ENCODE measurements at places on chromosomes 6 and 20.

DNA sequence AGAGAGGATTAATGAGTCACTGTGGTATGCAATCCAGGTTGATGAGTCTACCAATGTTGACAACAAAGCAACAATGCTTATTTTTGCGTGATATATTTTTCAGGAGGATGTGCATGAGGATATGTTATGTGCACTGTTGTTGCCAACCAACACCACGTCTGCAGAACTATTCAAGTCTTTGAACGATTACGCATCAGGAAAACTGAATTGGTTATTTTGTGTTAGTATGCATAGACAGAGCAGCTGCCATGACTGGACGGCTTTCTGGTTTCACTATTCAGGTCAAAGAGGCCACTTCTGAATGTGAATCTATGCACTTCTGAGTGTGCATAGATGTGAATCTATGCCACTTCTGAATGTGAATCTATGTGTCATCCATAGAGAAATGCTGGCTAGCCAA lies 134.0 kb upstream of the GRIK2 start:
- DNase-seq = no peak

DNA sequence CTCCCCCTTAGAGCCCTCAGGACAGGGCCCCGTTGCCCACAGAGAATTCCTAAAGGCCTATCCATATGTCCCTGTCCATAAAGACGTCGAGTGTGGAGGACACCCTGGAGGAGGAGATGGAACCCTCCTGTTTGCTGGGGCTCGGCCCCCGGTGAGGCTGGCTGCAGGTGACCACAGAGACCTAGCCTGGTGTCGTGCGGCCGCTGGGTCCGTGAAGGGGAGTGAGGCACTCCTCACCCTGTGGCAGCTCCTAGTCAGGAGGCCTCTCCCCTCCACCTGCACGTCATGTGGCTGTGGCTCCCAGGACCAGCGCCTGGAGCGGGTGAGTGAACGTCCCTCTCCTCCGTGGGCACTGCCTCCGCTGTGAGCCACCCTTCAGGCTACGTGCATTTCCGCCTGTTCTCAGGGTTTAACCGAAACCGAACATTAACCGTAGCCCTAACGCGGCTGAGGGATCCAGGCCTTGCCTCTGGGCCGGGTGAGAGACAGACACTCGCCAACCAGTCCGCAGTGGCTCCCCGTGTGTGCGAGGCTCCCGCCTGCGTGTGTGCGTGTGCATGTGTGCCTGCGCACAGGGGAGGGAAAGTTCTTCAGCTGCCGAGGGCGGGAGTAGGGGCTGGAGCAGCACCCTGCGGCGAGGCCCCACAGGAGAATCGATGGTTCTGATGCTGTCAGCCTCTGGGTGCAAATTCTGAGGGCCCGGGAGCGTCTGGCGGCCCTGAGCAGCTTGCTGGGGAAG lies 5.9 kb upstream of the TCEA2 start:
- no peak for DNase-seq

GRCh38 chr20:20022498-20022897 lies 5.3 kb downstream of the NAA20 start:
- no peak for DNase-seq

DNA sequence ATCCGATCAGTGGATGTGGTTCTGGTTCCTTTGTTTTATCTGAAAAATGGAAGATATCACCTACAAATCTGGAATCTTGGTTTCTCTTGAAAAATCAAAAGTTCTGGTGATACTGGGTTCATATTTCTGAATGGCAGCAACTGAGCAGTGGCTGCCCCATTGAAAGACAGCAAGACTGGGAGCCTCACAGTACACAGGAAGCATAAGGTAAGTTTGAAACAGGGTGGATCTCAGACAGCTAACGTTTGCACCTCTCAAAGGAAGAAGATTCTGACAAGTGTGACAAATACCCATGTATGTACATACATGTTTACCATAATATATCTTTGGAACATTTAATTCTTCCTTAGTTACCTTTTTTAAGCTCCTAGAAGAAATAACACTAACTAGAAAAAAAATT lies at the start of gene SAMD3:
Gene SAMD3 (minus strand): TSS at position 177 of the 400 bp plus-strand sequence. CDS start 7,678 bp downstream, outside the sequence.
- no peak for DNase-seq

GRCh38 chr6:130923350-130923749 lies 96.1 kb downstream of the SMLR1 start:
- no peak for DNase-seq

DNA sequence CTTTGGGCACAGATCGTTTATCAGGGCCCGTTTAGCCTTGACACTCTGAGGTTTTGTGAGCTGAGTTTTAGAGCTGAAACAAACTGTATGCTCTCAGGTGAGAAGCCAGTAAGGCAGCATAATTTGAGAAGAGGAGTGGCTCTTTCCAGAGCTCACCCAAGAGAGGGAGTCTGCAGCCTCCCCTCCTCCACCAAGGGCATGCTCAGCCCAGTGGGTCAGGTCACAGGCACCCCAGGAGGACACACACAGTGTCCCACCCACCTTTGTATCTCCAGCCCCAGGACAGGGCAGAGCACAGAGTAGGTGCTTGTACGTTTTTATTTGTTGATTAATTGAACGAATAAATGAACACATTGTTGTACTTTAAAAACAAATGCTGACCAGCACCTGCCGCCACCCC lies 3.4 kb downstream of the TSPO2 start:
- no peak for DNase-seq

DNA sequence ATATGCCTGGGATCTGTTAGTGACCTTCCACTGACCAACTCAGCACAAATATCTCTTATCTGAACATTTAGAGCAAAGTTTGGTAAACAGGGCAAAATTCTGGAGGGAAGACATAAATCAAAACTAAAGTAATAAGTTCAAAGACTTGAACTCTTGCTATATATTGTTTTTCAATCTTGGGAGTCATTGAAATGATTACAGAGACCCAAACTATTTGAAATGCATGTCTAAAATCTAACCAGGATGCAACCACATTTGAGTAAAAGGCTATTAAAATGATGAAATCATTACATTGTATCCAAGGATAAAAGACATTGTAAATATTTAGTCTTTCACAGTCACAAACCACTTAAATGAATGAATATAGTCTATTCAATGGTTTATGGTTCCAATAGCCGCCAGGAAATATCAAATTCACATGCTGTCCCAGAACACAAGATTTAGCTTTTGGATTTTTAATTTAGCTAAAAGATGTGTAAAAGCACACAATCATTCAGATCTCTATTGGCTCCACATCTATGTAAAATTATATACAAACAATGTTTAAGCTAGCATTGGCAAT lies 256.6 kb upstream of the EPHA7 start:
- DNase-seq = no peak

DNA sequence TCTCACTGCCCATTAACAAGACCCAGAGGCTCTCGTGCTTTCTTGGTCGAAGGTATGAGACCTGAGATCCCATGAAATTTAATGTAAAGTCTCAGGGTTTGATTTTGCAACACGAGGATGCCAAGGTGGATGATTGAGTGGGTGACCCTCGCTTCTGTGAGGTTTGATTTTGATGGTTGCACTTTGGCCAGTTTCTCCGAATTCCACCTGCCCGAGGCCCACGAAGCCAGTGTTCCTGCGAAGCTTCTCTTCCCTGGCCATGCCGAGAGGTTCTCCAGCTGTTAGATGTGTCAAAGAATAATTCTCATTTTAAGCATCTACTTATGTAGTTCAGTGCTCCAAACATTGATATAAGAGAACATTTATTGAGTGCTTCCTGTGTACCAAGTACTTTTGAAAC lies at the start of gene KIF25:
Gene KIF25 (plus strand): TSS at position 30 of the 400 bp plus-strand sequence. CDS start 31,915 bp downstream, outside the sequence.
- no peak for DNase-seq

DNA sequence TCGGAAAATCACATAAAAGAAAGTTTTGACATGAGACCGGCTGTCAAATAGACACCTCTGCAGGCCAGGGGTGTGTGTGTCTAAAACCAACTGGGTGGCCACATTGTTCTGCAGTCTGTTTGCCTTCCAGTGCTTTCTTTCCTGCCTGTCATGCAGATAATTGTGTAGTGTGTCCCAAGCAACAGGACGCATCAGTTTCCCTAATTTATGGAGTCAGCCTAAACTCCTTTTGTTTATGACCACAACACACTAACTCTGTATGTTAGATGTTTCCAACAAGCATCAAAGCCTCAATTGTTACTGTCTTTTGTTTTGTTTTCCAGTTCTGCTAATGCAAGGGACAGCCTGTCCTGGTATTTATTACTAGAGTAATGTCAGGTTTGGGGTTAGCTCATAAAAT lies 205.7 kb downstream of the ATXN1 start:
- DNase-seq = no peak

DNA sequence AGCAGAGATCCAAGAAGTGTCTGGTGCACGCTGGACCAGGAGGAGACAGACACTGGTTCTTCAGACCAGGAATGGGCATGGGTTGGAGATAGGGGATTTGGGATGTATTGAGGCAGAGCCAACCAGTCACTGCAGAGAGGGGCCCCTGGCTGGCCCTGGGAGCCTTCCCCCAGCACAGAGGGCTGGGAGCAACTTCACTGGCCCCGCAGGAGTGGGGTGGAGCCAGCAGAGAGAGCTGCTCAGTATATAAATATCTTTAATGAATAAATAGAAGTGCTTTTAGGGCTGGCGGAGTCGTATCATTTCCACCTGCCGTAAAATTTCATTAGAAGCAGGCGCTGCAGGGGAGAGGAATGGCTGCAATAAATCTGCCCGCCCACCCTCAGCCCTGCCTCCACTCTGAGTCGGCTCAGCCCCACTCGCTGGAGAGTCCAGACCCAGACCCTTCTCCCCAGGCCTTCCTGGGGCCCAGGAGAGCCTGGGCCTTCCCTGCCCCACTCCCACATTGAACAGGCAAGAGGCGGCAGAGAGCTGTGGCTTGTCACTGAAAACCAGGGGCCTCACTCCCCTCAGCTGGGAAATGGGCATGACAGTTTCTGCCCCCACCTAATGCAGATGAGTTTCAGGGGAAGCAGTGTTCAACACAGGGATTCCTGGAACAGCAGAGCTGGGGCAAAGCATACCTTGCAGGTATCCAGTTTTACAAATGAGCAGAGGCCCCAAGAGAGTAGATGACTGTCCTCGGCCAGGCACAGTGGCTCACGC lies 23.9 kb upstream of the VSTM2L start:
- no peak for DNase-seq

DNA sequence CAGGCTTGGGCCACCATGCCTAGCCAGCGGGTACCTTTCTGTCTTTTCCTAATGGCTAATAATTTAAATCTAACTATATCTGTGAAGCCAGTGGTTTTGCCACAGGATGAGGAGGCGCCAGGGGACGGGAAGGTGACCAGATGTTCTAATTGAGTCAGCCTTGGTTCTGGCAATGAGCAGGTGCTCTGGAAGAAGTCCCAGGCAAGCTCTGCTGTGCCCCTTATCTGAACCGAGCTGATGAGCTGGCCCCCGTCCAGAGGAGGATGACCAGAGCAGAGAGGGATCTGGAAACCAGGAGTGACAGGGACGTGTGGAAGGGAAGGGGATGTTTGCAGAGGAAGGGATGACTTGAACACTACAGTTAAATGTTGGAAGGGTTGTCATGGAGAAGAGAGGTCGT lies 46.7 kb downstream of the SLC35D3 start:
- no peak for DNase-seq
